Activated T-helper 1 cell treated with anti-CD3 and anti-CD28 coated beads, Interleukin-12 subunit alpha, Interleukin-12 subunit beta, Interleukin-2, Interleukin-4 antibody, amounts not matched to agents 30 ng/mL and 10 ng/mL and 1 ng/mL, durations not matched to agents 14 hours and 24 hours and 36 hours (primary cell): ENCODE measurements at places on chromosomes 16 and 17. TPM values are rescaled to one million over a fixed set of nuclear protein-coding genes. Genes with fewer than 3 reads are reported as not detected.
A peak's percentile ranks its signal among the peaks of the same experiment; 100 is the strongest.

DNA sequence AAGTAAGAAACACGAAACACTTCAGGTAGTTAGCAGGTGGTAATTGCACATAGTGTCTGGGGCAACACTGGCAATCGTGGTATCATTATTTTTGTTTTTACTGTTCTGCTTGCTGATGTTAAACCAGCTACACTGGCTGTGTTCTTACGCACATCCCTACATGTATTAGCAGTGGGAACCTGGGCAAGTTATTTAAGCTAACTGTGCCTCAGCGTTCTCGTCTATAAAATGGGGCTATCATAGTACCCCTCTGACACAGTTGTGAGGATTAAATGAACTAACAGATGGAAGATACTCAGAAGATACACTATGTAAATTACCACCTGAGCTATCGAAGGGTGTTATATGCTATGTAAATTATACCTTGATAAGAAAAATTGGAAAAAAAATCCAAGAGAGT is 117.4 kb downstream of the SNX29 start:
- no peak for DNase-seq

GRCh38 chr17:57935833-57936807 is 19.1 kb downstream of the CUEDC1 start:
- DNase-seq = no peak

The TTC19 gene
- 38.0 and 40.3 TPM in 2 replicates for total RNA-seq

The SLC5A2 gene
- total RNA-seq = not detected in 2 replicates

DNA sequence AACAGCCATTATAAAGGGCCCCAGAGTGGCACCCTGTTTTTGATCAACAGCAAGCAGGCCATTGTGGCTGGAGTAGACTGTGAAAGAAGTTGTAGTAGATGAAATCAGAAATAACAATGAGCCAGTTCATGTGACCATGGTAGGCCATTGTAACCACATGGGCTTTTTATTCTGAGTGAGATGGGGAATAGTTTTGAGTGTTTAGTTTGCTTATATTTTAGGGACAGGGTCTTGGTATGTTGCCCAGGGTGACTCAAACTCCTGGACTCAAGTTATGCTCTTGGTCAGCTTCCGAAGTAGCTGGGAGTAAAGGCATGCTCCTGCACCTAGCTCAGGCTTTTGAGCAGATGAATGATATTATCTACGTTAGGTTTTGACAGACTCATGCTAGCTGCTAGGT is 12.0 kb downstream of the CBFB start:
- no peak for DNase-seq

The CCL14 gene
- total RNA-seq = not detected in 2 replicates

DNA sequence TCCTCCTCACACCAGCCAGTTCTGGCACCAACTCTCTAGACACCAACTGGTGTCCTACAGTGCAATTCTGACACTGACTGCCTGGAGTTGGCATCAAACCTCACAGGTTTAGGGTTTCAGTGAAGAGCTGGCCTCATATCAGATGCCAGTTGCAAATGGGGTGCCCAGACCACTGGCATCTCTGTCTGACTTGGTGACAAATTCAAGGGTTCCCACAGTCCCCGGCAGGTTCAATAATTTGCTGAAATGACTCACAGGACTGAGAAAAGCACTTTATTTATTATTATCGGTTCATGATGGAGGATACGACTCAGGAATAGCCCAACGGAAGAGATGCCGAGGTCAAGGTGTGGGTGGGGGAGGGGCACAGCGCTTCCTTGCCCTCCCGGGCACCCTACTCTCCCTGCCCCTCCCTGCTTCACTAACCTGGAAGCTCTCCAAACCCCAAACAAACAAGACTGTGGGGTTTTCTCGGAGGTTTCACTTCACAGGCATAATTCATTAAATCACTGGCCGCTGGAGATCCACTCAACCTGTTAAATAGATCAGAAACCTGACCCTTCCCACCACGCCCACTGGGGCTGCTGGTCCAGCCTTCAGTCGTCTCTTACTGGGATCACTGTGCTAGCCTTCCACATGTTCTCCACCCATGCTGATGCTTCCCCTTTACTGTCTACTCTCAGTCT is 1.7 kb upstream of the NLRP1 start:
- no peak for DNase-seq

DNA sequence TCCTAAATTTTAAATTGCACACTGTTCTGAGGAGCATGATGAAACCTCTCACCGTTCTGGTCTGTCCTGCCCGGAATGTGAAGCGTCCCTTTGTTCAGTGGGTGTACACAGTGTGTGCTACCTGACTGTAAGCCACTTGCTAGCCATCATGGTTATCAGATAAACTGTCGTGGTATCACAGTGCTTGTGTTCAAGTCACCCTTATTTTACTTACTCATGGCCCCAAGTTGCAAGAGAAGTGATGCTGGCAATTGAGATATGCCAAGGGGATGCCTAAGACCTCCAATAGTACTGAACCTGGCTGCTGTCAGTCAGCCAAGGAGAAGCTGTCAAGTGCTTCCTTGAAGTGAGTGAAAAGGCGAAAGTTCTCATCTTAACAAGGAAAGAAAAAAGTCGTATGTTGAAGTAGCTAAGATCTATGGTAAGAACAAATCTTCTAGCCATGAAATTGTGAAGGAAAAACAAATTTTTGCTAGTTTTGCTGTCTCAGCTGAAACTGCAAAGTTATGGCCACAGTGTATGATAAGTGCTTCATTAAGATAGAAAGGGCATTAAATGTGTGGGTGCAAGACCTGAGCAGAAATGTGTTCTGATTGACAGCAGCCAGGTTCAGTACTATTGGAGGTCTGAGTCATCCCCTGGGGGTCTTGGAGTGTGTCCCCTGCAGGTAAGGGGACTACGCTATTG is 5.8 kb downstream of the PIK3R6 start:
- DNase-seq = no peak

DNA sequence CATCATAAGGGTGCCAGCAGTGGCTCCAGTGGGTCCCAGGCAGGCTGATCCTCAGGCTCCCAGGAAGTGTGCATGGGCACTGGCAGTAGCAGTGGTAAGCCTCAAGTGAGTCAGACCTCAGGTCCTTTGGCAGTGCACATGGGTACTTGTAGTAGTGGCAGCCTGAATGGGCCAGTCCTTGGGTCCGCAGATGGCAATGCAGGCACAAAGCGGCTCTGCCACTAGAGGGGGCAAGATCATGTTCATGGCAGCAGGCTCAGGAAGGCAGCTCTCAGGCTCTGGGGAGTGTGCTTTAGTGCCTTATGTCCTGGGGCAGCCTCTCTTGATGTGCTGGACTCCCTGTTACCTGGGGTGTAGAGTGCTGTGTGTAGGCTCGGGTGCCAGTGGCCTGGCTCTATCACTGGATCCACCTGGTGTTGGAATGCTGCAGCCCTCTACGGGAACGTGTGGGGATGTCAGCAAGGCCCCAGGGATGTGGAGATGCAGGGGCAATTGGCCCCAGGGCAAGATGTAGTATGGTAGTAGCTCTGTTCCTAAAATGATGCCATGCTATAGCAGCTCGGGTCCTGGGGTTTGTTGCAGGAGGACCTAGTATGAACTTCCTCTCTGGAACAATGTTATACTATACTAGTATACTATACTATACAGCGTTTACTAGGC is 11.0 kb downstream of the ACSM3 start:
- DNase-seq = peak; percentile 31

The DPEP1 gene
- not detected in 2 replicates for total RNA-seq

The OR3A3 gene
- total RNA-seq = not detected in 2 replicates

DNA sequence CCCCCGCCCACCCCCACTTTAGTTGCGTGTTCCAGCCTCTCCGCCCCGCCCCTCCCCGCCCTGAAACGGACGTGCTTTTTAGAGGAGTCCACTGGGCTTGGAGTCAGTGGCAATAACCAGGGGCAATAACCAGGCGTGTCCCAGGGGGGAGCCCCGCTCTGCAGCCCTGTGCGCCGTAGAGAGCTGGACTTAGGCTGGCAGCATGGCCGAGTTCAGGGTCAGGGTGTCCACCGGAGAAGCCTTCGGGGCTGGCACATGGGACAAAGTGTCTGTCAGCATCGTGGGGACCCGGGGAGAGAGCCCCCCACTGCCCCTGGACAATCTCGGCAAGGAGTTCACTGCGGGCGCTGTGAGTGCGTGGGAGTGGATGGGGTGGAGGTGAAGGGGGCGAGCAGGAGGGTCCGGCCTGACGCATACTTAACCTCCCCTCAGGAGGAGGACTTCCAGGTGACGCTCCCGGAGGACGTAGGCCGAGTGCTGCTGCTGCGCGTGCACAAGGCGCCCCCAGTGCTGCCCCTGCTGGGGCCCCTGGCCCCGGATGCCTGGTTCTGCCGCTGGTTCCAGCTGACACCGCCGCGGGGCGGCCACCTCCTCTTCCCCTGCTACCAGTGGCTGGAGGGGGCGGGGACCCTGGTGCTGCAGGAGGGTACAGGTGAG is at the start of gene ALOX15B:
TSS of gene ALOX15B (plus strand) at position 106 of the 657 bp plus-strand sequence. CDS start at position 203, 97 bp downstream.
- no peak for DNase-seq

DNA sequence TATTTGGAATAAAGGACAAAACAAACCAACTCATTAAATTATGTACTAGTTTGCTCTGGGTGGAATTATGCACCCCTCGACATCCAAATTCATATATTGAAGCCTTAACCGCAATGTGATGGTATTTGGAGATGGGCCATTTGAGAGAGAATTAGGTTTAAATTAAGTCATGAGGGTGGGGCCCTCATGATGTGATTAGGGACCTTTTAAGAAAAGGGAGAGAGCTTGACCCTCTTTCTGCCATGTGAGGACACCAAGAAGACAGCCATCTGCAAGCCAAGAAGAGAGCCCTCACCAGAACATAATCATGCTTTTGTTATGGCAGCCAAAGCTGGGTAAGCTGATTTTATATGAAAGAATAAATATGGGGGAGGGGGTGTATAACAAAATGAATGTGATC is 2.0 kb downstream of the C16orf87 start:
- no peak for DNase-seq

DNA sequence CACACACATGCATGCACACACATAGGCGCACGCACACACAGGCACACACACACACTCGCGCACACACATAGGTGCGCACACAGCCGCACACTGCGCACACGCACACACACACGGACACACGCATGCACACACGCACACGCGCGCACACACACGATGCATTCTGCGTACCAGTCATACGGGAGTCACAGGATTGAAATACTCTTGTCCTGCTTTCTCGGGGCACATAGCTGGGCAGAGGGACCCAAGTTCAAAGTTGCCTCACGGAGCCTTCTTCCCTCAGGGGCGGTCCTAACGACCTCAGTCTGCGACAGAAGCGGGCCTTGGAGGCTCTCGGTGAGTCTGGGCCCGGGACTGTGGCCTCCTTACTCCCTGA is 56.0 kb downstream of the MRM1 start:
- no peak for DNase-seq

GRCh38 chr17:29240968-29241963 is 5.4 kb upstream of the CRYBA1 start:
- no peak for DNase-seq

DNA sequence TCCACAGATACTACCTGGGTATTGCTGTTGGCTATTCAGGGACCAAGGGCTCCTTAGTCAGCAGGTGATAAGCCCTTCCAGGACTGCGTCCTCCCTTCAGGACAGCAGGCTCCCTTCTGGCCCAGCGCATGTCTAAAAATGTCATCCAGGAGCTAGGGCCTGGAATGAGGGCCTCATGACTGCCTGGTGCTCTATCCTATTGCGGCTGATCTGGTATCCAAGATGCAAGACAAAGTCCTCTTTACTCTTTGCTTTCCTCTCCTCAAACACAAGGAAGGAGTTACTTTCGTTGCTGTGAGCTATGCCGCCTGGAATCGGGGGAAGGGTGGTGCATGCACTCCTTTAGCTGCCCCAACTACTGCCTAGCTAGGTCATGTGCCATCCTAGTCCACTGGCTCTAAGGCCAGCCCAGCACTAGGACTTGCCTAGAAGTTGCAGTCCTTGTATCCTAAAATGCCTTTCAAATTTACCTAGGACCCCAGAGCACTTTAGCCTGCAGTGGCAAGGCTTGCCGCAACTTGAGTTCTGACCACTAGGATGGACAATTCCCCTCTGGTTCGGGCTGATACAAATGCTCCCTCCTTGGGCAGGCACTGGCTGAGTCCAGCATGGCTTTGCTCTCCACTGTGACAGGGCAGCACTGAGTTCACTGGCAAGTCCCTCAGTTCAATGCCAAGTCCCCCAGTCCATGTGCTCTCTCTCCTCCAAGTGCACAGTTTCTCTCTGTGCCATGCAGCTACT is 10.1 kb upstream of the TMEM219 start:
- no peak for DNase-seq

The GRN gene
- 32.7 and 42.9 TPM in 2 replicates for total RNA-seq

DNA sequence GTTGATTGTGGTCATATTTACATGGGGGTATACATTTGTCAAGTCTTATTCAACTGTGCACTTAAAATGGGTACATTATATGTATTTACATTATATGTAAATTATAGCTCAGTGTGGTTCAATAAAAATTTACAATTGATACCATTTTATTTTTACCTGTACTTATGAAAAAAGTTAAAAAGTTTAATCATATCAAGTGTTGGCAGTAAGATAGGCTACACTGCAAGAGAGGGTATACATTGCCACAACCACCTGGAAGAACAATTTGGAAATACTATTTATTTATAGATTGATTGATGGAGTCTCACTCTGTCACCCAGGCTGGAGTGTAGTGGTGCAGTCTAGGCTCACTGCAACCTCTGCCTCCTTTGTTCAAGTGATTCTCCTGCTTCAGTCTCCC is 453.3 kb downstream of the XYLT1 start:
- no peak for DNase-seq

GRCh38 chr17:39194089-39194984 is 3.1 kb downstream of the CACNB1 start:
- DNase-seq = no peak

DNA sequence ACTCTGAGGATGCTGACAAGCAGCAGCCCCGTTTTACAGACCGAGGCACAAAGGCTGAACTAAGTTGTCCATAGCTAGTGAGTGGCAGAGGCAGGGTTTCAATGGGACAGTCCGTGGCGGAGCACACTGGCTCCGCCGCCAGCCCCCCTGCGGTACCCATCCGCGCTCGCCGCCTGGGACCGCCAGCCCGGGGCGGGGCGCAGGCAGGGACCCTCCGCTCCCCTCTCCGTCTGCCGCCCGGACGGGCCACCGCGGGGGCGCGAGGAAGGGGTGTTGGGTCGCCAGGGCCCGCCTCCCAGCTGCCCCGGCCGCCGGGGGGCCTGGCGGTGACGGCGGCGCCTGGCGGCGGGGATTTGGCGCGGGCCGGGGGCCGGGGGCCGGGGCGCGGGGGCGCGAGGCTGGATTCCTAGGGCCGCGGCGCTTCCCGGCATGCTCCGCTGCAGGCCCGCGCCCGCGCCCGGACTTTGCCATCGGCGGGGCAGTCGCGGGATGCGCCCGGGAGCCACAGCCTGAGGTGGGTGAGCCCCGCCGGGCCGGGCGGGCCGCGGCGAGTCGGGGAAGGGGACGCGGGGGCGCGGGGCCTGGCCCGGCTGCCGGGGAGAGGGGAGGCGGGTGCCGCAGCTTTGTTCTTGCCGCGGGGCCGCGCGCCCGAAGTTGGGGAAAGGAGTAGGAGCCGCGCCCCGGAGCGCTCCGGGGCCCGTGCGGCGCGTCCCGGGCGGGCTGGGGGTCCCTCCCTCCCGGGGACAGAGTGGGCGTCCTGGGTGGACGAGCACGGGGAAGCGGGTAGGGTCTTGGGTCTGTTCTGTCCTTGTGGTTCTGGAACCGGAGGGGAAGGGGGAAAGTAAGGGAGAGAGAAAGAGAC is at the start of gene TMEM98:
TSS of gene TMEM98 (plus strand) at position 430 of the 862 bp plus-strand sequence. CDS start 3,376 bp downstream, outside the sequence.
- no peak for DNase-seq

- no peak for DNase-seq
Observed at GRCh38 chr17:8002721-8003593, 542 bp downstream of the GUCY2D start.
